ENCODE measurements at places on chromosomes 11 and 22.
A peak's percentile ranks its signal among the peaks of the same experiment; 100 is the strongest.

- H3K27ac ChIP-seq: no peak overlapping the region
- H3K36me3 ChIP-seq: no peaks in the 10 kb centered on the region
- H3K27me3 ChIP-seq: no peaks in the 10 kb centered on the region
- DNase-seq: no peak
Observed at GRCh38 chr22:27540247-27540646, 261.3 kb downstream of the MN1 start.

- no peaks in the 10 kb centered on the region for H3K27me3 ChIP-seq
- H3K4me3 ChIP-seq: no peak overlapping the region
- no peaks in the 10 kb centered on the region for H3K4me1 ChIP-seq
- no peaks in the 10 kb centered on the region for H3K36me3 ChIP-seq
- H3K27ac ChIP-seq: no peak overlapping the region
Observed at GRCh38 chr11:13166036-13166435, 111.6 kb upstream of the BMAL1 start.

- H3K4me3 ChIP-seq: no peak overlapping the region
- no peaks in the 10 kb centered on the region for H3K36me3 ChIP-seq
- peaks cover 13% of the 10 kb centered on the region for H3K4me1 ChIP-seq
- peak; percentile 79 for DNase-seq
Observed at GRCh38 chr11:34341931-34342533, 15.8 kb downstream of the ABTB2 start.

DNA sequence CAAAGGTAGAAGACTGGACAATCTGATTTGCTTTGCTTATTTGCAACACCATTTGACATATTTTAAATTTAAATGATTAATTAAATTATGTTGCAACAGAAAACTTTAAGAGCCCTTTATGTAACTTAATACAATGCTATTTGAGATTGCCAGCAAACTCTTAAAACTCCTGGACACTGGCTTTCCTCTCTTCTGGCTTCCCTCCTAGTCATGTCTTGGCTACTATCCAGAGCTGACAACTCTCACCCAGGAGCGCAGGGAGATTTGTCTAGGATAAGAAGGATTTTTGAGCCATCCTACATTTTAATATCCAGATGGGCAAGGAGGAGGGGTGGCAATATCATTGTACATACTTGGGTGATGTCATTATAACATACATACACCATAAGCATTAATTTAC is 134.3 kb downstream of the ELP4 start:
- no peak overlapping the region for H3K4me3 ChIP-seq
- H3K27me3 ChIP-seq: no peaks in the 10 kb centered on the region
- no peak overlapping the region for H3K27ac ChIP-seq
- H3K36me3 ChIP-seq: no peaks in the 10 kb centered on the region

- H3K36me3 ChIP-seq: peaks cover 4% of the 10 kb centered on the region
- no peak overlapping the region for H3K27ac ChIP-seq
- H3K4me1 ChIP-seq: no peaks in the 10 kb centered on the region
- DNase-seq: no peak
Observed at GRCh38 chr11:14857621-14858020, 34.4 kb downstream of the CYP2R1 start.

DNA sequence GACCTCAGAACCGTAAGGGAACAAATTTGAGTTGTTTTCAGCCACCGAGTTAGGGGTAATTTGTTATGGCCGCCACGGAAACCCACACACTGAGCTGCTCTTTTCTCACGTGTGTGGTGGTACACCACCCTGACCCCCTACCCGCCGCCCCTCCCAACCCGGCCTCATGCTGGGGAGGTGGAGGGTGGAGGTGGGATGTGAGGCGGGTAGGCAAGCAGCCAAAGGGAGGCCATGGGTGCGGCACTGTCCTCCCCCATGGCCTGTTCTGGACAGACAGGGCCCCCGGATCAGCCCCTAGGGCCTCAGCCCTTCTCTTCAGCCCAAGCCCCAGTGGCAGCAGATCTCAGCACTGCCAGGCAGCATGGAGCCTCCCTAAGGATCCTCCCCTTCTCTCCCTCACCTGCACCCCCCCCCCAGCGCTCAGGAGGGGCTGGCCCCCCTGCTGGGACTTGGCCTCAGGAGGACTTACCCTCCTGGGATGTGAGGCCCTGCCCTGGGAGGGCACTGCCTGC is 7.9 kb downstream of the PRR5 start:
- no peaks in the 10 kb centered on the region for H3K36me3 ChIP-seq
- no peaks in the 10 kb centered on the region for H3K27me3 ChIP-seq
- H3K4me3 ChIP-seq: no peak overlapping the region
- H3K4me1 ChIP-seq: no peaks in the 10 kb centered on the region

- DNase-seq: no peak
- no peaks in the 10 kb centered on the region for H3K4me1 ChIP-seq
- no peaks in the 10 kb centered on the region for H3K27me3 ChIP-seq
- H3K27ac ChIP-seq: no peak overlapping the region
- no peaks in the 10 kb centered on the region for H3K36me3 ChIP-seq
Observed at GRCh38 chr11:26558190-26558589, 13.9 kb downstream of the MUC15 start.

- H3K27ac ChIP-seq: no peak overlapping the region
- no peak for DNase-seq
- H3K27me3 ChIP-seq: no peaks in the 10 kb centered on the region
Observed at GRCh38 chr11:107695446-107695845, 16.4 kb downstream of the SLN start.

DNA sequence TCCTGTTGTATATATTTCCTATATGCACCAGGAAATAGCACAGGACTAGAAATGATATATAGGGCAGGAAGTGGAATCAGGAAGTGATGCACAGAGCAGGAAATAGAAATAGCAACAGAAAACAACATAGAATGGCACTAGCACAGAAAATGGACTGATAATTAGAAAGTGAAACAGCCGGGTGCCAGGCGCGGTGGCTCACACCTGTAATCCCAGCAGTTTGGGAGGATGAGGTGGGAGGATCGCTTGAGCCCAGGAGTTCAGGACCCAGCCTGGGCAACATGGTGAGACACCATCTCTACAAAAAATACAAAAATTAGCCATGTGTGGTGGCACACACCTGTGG is 10.0 kb upstream of the RELT start:
- no peaks in the 10 kb centered on the region for H3K4me1 ChIP-seq
- no peak overlapping the region for H3K4me3 ChIP-seq
- peaks cover 74% of the 10 kb centered on the region for H3K36me3 ChIP-seq
- no peak overlapping the region for H3K27ac ChIP-seq
- H3K27me3 ChIP-seq: no peaks in the 10 kb centered on the region

Data from ascending aorta (tissue), 2 donors.